ENCODE measurements at places on chromosomes 7 and 10.

DNA sequence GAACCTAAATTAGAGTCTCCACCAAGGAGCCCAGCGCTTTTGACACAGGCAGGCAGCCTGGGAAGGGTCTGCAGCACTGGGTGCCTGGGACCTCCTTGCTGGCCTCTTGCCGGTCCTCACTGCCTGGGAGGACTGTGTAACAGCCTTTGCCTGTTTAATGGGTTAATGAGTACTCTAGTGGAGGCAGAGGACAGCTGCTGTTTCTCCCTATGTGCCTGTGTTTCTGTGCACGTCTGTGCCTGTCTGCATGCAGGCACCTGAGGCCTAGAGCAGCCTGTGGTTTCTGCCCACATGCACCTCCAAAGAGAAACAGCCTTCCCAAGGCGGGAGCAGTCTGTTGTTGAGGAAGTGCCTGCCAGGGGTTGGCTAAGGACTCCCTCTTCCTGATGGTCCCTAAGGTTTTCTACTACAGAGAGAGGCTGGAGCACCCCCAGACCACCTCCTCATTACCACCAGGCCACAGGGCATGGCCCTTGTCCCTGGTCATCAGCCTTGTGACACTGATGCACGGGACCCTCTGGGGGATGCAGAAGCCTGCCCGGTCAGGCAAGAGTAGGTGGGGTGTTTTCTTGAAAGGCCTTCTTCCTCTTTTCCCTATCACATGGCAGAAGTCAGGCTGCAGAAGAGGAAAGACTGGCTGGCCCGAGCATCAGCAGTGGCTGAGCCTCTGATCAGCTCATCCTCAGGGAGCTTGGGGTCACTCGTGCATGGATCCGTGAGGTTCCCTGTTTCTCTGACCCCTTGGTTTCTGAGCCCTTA is 14.2 kb downstream of the SLC29A3 start:
- DNase-seq, result no peak
- H3K4me1 ChIP-seq, result no peaks in the 10 kb centered on the region
- H3K27me3 ChIP-seq, result no peaks in the 10 kb centered on the region
- no peak overlapping the region for H3K4me3 ChIP-seq

- peaks cover 2% of the 10 kb centered on the region for H3K36me3 ChIP-seq
- no peaks in the 10 kb centered on the region for H3K27me3 ChIP-seq
- no peak overlapping the region for H3K27ac ChIP-seq
- H3K4me3 ChIP-seq, result no peak overlapping the region
- DNase-seq, result peak; percentile 12
These were observed 149.8 kb upstream of the HDAC9 start for GRCh38 chr7:18345641-18346234.

DNA sequence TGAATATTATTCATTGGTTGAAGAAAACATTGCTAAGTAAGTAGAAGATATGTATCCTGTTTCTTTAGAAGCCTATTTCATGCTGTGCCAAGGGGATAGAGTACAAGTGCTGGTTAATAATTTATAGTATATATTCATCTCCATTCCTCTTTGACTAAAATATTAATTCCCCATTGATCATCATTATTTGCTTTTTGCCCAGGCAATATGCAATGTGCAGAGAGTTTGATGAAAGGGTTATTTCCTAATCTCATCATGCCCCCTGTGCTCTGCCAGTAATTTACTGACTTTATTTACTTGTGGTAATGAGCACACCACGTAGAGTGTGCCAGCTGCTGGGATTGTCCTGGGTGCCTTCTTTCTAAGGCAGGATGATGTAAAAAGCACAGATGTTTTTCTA is 180.9 kb downstream of the REEP3 start:
- no peak overlapping the region for H3K4me3 ChIP-seq
- peaks cover 8% of the 10 kb centered on the region for H3K27me3 ChIP-seq
- peaks cover 35% of the 10 kb centered on the region for H3K4me1 ChIP-seq
- no peak overlapping the region for H3K27ac ChIP-seq
- no peaks in the 10 kb centered on the region for H3K36me3 ChIP-seq

GRCh38 chr10:75851580-75852345 is 420.3 kb downstream of the LRMDA start:
- no peaks in the 10 kb centered on the region for H3K36me3 ChIP-seq
- H3K4me3 ChIP-seq, result no peak overlapping the region
- H3K27ac ChIP-seq, result no peak overlapping the region
- DNase-seq, result no peak
- no peaks in the 10 kb centered on the region for H3K27me3 ChIP-seq

DNA sequence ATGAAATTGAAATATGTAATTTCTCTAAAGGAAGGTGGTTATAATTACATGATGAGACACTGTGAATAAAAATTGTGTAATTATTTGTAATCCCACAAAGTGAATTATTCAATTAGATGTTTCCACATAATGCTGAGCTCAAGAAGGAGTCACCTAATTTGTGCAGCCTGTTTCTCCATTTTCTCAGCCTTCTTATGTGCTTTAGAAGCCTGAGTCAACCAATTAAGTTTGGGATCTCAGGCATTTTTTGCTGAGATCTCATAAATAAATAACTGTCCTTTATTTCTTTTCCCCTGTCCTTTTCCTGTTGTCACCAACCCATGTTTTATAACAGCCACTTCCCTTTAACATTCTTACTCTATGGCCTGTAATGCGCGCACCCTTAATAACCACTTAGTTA is 506.5 kb upstream of the SEMA3D start:
- H3K4me1 ChIP-seq, result no peaks in the 10 kb centered on the region
- no peak for DNase-seq
- H3K4me3 ChIP-seq, result no peak overlapping the region
- H3K27ac ChIP-seq, result no peak overlapping the region

DNA sequence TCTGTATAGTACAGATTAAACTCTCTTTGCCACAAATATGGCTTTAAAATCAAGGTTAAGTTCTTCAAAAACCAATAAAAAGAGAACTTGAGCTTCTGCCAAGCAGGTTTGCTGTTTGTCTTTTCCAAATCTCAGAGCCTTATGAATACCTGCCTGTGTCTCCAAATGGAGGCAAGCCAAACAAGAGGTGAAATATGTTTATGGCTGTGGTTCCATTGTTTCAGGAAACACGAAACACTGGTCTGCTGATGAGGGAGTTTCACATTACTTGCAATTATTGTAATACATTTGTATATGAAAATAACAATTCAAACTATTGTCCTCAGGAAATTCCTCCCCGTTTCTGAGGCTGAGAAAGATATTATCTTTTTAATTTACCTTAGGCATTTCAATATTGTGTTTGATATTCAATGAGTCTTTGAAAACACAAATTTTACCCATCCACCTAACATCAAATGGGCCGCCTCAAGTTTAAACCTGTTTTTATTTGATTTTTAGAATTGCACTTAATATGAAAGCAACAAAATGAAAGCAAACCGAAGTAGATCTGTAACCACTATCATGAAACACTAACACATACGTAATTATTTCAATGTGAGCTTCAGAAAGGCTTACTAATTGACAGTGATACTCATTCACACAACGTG is 359.3 kb downstream of the HGF start:
- H3K36me3 ChIP-seq, result no peaks in the 10 kb centered on the region
- H3K4me3 ChIP-seq, result no peak overlapping the region
- no peak overlapping the region for H3K27ac ChIP-seq
- DNase-seq, result no peak

- H3K36me3 ChIP-seq, result no peaks in the 10 kb centered on the region
- peaks cover 45% of the 10 kb centered on the region for H3K27me3 ChIP-seq
- DNase-seq, result no peak
- no peak overlapping the region for H3K4me3 ChIP-seq
- no peaks in the 10 kb centered on the region for H3K4me1 ChIP-seq
These were observed 2.4 kb downstream of the GNG11 start for GRCh38 chr7:93923942-93924341.

DNA sequence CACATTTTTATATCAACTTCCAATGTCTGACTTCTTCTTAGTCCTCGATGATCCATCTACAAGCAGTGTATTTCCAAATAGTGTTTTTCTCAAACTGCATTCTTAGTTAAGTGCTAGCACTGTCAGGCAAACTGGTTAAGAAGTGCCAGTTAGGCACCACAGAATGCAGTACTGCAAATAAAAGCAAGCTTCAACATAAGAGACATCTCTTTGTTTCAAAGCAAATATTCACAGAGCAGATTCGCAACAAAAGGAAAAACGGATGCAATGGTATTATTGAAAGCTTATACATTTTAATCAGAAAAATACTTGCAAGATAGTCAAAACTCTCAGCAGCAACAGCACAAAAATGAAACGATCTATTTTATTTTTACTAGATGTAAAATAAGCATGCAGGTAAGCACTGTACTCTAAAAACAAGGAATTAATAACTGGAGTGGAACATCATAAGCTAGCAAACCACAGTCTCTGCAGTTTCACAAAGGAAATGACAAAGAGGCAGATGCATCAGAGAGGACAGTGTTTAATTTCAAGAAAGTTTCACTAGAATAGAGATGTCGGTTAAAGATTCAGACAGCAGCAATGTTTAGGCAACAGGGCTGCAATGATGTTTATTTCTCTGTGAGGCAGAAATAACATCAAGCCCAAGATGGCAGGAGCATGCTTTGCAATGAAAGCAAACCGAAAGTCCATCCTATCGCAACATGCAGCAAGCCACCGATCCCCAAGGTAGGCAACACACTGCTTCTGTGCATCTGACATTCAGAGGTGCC is 82.0 kb downstream of the FGFR2 start:
- no peak overlapping the region for H3K4me3 ChIP-seq
- H3K27me3 ChIP-seq, result no peaks in the 10 kb centered on the region

DNA sequence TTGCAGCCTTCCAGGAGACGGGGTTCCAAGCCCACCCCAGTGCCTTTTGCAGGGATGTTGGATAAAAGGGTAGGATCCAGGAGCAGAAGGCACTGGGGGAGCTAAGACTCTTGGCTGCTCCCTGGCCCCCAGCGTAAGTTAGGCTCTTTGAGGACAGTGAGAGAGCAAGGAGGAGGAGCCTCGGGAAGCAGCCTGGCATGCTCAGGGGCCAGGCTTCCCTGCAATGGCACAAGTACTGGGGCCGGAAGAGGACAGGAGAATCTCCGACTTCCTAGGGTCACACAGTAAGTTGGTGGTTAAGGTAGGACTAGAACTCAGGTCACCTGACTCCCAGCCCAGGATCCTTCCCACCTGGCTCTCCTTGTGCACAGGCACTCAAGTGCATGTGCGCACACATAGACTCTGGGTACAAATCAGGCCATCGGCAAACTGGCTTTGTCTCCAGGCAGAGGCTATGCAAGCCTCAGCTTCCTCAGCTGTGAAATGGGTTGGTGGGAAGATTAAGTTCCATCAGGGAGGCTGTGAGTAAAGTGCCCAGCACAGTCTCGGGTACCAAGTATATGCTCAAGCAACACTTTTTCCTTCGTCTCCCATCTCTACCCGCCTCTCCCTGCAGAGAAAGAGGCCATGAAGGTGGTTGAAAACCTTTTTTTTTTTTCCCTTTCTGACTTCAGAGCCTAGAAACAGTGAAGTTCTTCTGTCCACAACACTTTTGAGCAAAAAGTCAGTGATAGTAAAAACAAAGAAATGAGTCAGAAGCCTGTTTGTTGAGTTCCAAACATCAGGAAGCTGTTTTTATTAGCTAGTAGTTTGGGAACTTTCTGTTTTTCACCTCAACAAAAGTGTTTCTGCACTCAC is 79.1 kb downstream of the NEURL1 start:
- no peak overlapping the region for H3K27ac ChIP-seq
- H3K4me1 ChIP-seq, result no peaks in the 10 kb centered on the region
- H3K36me3 ChIP-seq, result no peaks in the 10 kb centered on the region
- DNase-seq, result no peak
- H3K27me3 ChIP-seq, result no peaks in the 10 kb centered on the region

DNA sequence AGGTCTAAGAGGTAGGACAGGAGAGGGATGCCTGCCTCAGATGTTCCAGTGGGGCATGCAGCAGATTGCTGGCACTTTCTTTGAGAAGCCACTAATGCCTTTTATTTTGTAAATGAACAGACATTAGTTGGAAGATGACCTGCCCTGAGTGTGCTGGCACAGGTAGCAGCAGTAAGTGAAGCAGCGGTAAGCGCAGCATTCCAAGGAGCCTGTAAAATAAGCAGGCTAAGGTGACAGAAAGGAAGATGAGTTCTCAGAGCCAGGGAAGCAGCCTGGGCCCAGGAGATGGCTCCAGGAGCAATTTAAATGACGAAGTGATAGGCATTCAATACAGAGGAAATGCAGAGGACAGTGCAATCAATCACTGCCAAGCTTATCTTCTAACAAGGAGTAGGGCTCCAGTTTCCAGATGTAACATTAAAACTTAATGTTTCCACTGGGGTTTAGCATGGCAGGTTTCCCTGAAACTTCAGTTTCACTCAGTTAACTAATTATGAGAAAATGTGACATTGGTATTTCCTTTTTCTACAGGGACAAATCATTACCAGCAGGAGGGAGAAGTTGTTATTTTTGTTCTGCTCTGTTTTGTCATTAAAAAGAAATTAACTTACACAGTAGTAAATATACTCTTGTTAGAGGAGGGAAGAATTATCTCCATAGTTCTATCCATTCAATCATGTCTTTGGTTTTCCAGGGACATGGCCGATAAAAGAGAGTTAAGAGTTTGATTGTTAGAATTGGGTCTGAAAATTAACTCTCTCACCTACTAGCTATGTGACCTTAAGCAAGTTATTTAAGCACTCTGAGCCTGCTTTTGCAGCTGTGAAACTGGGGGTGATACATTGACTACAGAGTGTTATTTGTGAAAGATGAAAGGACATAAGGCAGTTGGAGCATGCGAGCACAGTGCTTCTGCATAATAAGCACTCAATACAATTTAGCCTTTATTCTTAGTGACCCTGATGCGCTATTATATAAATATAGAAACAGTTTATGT is 96.6 kb upstream of the PTN start:
- H3K36me3 ChIP-seq, result no peaks in the 10 kb centered on the region
- H3K4me1 ChIP-seq, result no peaks in the 10 kb centered on the region
- H3K27ac ChIP-seq, result no peak overlapping the region
- DNase-seq, result no peak

- H3K27me3 ChIP-seq, result no peaks in the 10 kb centered on the region
- no peaks in the 10 kb centered on the region for H3K36me3 ChIP-seq
- peak; percentile 76 for DNase-seq
These were observed 102.7 kb downstream of the CUBN start for GRCh38 chr10:17026686-17027485.

DNA sequence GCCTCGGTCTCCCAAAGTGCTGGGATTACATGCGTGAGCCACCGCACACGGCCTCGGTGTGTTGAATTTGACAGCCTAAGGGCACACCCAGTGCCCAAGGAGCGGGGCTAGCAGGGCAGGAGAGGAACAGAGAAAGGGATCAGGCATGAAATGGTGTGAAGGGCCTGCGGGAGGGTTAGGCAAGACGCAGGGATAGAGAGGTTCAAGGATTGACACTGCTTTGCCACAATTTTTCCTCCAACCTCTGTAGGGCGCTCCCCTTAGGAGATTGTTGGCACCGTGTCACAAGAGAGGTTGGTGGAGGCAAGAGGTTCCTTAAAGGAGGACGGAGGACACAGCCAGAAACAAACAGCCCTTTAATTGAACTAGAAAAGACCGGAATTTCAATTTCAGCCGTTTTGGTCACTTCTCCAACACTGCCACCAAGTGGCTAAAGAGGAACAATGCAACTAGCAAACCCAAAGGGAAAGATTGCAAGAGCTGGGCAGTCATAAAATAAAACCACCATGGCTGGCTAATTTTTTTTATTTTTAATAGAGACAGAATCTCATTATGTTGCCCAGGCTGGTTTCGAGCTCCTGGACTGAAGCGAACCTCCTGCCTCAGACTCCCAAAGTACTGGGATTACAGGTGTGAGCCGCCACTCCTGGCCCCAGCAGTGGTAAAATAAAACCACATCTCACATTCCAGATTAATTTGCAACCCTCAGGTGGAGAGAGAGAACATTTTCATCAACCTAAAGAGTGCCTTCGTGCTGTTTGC is 6.9 kb upstream of the CREB3L2 start:
- no peak overlapping the region for H3K27ac ChIP-seq
- H3K36me3 ChIP-seq, result no peaks in the 10 kb centered on the region
- DNase-seq, result peak; percentile 15
- no peak overlapping the region for H3K4me3 ChIP-seq
